ENCODE measurements at places on chromosomes 1 and 21.

GRCh38 chr1:109160071-109160840 lies 46.3 kb downstream of the ELAPOR1 start:
- no peak for DNase-seq

DNA sequence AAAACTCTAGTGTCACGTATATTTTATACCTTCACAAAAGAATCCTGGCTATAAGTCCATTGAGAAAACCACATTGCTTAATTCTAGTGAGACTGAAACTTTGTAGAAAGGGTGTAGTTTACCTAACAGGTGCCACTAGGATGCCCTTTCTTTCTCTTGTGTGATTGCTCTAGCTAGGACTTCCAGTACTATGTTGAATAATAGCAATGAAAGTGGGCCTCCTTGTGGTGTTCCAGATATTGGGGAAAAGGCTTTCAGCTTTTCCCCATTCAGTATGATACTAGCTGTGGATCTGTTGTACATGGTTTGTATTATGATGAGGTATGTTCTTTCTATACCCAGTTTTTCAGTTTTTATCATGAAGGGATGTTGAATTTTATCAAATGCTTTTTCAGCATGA lies 39.7 kb upstream of the CHODL start:
- no peak for DNase-seq

- no peak for DNase-seq
Measured at GRCh38 chr21:16563116-16563515, 833.3 kb downstream of the USP25 start.

DNA sequence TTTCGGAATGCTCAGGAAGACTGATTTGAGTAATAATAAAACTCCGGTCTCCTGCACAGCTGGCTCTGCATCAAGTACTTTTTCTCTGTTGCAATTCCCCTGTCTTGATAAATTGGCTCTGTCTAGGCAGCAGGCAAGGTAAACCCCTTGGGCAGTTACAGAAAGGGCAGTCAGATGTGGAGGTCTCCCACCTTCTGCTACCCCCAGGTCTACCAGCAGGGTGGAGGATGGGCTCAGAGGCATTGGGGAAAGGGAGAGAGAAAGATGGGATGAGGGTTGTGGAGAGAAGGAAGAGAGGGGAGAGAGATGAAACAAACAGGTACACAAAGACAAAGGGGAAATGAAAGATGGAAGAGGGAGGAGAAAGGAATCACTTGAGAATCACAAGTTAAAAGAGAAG lies 156.8 kb downstream of the MIS18A start:
- no peak for DNase-seq

- DNase-seq = no peak
Measured at GRCh38 chr1:25342846-25343245, 4.7 kb downstream of the TMEM50A start.

DNA sequence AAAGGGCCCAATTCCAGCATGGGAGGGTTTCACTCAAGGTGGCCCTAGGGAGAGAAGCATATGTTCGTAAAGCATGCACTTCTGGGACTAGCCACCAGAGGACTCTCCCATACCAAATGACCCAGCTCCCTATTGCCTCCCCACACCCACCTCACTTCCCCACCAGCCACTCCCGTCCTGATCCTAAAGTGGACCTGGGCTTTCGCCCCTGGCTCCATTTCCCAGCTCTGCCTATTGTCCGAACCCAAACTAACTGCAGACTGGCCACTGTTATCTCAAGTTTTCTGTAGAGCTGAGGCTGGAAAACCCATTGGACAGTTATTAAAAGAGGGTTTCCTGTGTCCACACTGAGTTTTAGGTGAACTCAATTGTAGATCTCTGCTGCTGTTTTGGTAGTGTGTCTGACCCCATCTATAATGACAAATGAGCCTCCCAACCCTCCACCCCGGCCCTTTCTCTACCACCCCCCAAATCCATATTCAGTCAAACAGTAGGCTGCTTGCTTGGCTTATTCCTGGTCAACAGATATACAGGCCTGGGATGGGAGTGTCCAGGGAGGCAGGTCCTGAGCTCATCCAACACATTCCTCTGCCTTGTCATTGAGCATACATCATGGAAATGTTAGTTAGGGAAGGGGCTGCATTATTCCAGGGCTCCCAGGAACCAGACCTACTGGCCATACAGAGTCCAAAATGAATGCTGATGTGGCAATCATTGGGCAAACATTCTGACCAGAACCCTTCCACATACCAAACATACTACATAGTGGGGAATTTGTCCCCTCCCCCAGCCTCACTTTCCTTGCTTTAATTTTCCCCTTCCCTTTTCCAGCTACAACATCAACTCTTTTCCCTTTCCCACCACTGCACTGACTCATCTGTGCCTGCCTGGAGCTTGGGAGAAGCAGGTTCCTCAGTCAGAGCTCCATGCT lies 59.2 kb downstream of the ABCA4 start:
- peak; percentile 30 for DNase-seq

DNA sequence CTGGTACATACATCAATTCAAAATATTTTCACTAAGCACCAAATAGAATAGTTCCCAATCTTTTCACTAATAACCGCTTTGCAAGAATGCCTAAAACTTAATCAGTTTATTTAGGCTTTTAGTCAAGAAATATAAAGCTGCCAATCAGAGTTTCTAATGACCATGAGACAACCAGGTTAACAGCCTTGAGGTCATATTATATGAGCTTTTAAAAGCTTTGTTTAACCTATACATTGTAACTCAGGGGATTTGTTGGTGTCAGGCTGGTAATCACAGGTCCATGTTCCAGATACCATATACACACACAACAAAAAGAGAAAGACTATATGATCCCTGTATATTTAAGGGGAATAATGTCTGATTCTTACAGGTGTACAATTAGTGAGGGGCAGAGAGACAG lies 246.2 kb upstream of the ADGRL2 start:
- no peak for DNase-seq

- DNase-seq = no peak
Measured at GRCh38 chr1:19476450-19477190, 8.7 kb downstream of the CAPZB start.

- no peak for DNase-seq
Measured at GRCh38 chr1:25210728-25211127, 21.6 kb downstream of the SYF2 start.

GRCh38 chr1:17673329-17674072 lies 81.6 kb upstream of the ACTL8 start:
- DNase-seq = no peak

DNA sequence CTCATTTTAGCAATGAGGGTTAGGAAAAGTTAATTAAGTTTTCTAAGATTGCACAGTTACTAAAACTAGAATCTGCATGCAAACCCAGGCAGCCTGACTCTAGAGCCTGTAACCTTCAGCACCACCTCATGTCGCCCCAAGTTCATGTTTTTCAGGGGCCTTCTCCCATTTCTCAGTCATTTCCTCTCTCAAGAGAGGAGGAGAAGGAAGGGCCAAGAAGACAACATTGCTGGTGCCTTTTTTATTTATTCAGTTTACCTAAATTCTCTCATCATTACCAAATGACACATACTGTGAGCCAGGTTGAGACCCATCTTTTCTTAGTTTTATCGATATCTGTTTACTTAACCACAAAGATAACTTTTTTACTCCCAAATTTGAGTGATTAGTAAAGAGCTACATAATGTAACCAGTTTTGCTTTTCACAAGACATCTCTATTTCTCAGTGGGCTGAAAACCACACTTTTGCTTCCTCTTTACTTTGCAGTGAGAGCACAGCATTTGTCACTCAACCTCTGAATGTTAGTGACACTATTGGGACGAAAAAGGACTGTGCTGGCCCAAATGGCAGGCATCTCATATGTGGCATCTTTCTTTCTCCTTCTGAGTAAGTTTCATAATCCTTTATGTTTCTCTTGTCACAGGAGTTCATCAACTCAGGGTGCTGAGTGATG lies at the start of gene CD101:
CD101 (plus strand) TSS at position 507 of the 674 bp plus-strand sequence; CDS start at position 565, 58 bp downstream.
- no peak for DNase-seq

- DNase-seq = no peak
Measured at GRCh38 chr1:216832192-216832591, 109.0 kb upstream of the ESRRG start.

- peak; percentile 97 for DNase-seq
Measured at GRCh38 chr1:21573971-21574465, 64.8 kb downstream of the ALPL start.

- no peak for DNase-seq
Measured at GRCh38 chr1:5734414-5734813, 257.8 kb downstream of the NPHP4 start.

DNA sequence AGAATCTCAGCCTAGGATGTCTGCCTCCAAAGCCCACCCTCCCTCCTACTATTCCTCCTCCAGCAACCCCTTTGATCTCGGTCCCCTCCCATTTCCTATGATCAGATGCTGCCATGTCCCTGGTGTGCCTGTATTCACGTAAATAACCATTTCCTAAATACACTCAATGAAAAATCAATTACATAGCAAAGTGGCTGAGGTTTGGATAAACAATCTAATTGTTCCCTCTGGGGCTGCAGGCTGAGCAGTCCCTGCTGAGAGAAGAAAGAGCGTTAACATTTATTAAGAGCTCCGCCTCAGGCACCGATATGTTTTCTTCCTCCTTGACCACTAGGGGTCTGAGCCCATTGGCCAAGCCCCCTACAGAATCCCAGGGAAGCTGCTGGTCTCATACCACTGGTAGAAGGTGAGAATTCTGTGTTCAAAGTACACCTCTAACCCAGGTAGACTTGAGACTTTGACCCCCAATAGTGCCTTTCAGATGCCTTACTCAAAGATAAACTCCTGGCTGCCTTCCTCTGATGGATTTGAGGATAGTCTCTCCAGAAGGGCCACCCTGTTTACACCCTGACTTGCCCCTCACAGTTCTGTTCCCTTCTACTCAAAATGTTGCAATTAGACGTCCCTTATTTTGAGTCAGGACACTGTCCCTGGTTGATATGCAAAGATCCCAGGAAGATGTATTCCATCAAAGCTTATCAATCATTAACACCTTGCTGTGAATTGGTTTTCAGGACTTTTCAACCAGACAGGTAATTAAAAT lies 33.9 kb upstream of the CAMK1G start:
- DNase-seq = no peak

Measured in DMS79 treated with DMSO at 0.1 percent for 48 hours (cell line).